ENCODE measurements at places on chromosomes 1 and 21.

DNA sequence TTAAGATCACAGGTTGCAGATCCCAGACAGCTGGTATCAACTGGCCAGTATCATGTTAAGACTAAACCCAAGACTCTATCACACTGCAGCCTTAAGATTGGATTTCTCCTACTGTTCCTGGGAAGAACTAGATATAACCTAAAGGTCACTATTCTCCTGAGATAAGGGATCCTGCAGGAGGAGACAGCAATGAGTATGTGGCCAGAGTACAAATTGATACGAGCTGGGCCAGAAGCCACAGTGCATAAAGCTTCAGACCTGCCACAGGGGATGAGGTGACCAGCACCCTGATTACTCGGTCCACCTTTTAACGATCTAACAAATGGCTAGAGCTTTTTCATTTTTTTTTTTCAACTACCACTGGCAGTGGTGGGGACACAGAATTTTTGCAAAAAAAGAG lies 31.0 kb downstream of the HSD3B1 start:
- no peak for DNase-seq

- DNase-seq = peak; percentile 5
Measured at GRCh38 chr21:25283720-25284119, 323.6 kb downstream of the MRPL39 start.

DNA sequence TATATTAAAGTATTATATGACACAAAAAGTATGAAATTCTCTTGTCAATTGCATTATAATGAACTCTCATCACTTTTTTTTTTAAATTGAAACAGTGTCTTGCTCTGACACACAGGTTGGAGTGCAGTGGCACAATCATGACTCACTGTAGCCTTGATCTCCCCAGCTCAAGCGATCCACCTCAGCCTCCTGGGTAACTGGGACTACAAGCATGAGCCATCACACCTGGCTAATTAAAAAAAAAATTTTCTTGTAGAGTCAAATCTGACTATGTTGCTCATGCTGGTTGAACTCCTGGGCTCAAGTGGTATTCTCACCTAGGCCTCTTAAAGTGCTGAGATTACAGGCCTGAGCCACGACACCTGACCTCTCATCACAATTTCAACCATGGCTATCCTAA lies 259.3 kb downstream of the S1PR1 start:
- no peak for DNase-seq

DNA sequence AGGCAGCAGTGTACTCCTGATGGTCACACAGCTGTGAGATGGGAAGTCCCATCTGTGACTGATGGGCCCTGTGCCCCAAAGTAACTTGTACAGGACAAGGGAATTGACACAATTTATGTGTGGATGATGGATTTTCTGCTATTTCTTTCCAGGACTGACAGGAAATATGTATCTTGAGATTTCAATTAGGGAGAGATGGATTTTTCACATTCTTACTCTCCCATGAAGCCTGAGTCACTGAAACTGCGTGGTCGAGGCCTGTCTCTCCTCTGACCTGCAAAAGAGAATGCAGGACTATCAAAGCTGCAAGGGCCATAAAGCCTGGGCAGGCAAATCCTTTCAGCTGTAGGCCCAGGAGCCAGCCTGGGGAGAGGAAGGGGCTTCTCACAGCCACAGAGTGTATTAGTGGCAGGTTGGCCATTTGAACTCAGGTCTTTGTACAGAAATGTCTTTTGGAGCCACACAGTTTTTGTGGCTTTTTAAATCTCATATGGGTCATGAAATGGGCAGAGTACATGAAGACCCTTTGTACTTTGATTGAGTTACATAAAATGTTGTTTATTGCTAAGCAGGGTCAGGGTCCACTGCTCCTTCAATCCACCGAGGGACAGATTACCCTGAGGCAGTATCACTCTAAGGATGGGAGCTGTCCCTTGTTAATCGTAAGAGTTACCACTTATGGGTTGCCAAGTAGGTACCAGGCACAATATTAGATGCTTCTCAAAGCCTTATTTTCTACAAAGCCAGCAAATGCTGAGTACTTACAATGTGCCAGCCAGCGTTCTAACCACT lies 14.8 kb downstream of the ALX3 start:
- DNase-seq = no peak

DNA sequence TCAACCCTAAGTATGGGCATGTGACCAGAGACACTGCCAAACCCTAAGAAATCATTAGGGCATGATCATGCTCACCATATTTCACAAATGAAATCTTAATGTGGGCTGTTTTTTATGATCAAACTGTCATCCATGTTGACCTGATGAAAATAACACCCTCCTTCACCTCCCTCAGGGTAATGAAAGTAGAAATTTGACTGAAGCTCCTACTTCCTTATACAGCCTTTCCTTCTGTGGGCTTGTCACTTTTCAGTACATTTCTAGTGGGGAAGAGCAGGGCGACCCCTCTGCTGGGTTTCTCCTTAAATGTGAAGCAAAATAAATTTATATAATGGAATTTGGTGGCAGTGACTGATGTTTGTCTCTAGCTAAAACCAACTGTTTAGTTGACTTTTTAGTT lies 25.9 kb downstream of the IVNS1ABP start:
- DNase-seq = no peak

DNA sequence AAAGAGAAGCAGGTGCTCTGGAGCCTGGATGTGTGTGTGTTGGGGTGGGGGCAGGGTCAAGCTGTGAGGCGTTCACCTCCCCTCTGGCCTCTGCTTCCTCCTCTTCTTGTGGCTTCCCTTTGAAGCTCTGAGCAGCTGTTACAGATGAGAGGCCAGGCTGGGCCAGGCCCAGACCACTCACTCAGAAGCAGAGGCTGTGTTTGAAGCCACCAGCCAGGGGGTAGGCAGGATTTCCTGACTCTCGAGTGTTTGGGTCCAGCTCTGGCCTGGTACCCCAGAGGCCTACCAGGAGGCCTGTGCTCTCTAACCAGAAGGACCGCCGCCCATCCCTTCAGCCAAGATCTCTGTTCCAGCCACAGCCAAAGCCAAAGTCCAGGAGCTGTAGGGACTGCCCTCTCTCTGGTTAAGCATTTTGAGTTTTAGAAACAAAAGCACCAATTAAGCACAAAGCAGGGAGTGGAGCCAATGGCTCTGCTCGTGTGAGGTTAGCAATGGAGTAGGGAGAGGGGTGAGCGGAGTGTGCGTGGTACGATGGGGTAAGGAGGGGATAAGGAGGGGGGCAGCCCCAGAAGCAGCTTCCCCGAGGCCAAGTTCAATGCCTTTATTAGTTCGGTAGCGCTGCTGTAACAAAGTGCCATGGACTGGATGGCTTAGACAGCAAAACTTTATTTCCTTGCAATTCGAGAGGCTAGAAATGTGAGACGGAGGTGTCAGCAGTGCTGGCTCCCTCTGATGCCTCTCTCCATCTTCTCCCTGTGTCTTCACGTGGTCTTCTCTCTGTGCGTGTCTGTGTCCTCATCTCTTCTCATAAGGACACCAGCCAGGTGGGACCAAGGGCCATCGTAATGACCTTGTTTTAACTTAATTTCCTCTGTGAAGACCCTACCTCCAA lies 20.5 kb downstream of the RCSD1 start:
- no peak for DNase-seq

GRCh38 chr1:87973896-87974295 lies 645.2 kb downstream of the LMO4 start:
- DNase-seq = no peak

DNA sequence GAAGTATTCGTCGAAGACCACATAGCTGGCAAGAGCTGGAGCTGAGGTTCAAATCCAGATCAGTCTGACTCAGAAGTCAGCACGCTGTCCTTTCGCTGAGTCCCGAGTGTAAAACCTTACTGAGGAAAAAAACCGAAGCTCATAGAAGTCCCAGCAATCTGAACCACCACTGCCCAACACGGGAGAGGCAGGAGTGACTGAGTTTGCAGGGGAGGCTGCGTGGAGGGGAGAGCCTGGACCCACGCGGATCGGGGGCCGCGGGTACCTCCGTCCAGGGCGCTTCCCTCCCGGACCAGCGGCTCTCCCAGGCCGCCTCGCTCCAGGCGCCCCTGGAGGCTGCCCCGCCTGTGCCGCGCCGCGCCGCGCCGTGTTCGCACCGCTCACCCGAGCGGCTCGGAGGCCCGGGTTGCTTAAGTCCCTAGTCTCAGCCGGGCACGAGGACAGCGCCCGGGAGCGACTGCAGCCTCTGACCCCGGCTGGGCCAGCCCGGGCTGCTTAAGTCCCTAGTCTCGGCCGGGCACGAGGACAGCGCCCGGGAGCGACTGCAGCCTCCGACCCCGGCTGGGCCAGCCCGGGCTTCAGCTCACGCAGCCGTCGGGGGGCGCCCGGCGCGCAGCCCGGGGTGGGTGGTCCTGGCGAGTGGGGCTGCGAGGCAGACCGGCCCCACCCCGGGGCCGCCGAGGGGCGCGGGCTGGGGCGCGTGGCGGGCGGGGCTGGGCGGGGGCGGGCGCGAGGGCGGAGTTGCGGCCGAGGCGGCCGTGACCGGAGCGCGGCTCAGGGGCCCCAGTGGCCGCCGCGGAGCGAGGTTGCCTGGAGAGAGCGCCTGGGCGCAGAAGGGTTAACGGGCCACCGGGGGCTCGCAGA lies at the start of gene ADAMTSL4:
Gene ADAMTSL4, plus strand, starts transcription at position 777 of the 864 bp plus-strand sequence. CDS start 2,881 bp downstream, outside the sequence.
- DNase-seq = peak; percentile 68

GRCh38 chr1:198564716-198565115 lies 24.2 kb upstream of the ATP6V1G3 start:
- DNase-seq = no peak

GRCh38 chr1:46667782-46668760 lies at the start of gene ATPAF1:
TSS of gene ATPAF1 (minus strand) at chr1:46668364. CDS start at chr1:46668322, 42 bp downstream.
- peak; percentile 61 for DNase-seq

DNA sequence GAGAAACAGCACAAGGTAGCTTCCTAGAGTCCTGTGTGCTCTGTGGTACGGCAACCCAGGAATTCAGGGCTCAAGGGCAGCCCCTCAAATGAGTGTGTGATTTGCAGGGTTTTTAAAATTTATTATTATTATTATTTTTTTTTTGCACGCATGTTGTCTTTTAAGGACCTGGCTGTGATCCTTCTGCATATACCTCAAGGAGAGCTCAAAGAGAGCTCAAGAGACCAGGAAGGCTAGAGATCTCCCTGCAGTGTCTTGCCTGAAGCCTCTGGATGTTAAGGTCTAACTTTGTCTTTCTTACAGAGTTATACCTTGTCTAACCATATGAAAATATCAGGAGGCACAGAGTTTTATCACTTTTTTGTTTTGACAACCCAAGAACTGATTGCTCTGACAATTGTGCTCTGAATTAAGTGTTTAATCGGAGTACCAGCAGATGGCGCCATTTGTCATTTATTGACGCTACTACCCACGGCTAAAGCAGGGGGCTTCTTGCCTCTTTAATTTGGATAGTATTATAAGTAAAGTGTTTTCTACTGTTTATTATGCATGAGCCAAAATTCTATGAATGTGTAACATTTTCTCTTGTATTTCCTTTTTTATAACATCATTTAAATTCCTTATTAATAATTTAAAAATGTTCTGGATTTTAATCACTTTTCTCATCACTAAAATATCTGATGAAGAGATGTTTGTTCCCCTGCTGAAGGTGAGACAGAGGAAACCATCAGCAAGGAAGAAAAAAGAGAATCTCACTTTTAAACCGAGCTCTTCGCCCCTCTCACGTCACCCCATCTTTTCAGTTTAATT lies 35.8 kb upstream of the LMO4 start:
- peak; percentile 66 for DNase-seq

DNA sequence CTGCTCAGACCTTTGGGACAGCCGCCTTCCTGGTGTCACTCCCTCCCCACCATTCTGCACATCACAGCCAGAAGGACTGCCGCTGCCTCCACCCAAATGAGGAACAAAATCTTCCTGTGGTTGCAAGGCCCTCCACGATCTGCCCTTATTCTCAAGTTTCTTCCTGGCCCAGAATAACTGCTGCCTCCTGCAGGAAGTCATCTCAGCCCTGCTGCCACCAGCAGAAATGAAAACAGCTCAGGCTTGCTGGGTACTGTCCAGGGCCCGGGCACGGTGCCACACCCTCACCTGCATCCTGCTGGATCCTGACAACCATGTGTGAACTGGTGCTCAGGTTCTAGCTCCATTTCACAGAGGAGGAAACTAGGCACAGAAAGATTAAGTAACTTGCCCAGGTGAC lies 2.8 kb downstream of the CLDN19 start:
- no peak for DNase-seq

GRCh38 chr1:91877574-91878208 lies 8.3 kb downstream of the TGFBR3 start:
- no peak for DNase-seq

- no peak for DNase-seq
Measured at GRCh38 chr1:235156265-235156664, 4.8 kb downstream of the RBM34 start.

GRCh38 chr1:175210744-175211143 lies 18.2 kb upstream of the KIAA0040 start:
- DNase-seq = no peak

GRCh38 chr1:198275597-198275996 lies 118.8 kb downstream of the NEK7 start:
- no peak for DNase-seq

DNA sequence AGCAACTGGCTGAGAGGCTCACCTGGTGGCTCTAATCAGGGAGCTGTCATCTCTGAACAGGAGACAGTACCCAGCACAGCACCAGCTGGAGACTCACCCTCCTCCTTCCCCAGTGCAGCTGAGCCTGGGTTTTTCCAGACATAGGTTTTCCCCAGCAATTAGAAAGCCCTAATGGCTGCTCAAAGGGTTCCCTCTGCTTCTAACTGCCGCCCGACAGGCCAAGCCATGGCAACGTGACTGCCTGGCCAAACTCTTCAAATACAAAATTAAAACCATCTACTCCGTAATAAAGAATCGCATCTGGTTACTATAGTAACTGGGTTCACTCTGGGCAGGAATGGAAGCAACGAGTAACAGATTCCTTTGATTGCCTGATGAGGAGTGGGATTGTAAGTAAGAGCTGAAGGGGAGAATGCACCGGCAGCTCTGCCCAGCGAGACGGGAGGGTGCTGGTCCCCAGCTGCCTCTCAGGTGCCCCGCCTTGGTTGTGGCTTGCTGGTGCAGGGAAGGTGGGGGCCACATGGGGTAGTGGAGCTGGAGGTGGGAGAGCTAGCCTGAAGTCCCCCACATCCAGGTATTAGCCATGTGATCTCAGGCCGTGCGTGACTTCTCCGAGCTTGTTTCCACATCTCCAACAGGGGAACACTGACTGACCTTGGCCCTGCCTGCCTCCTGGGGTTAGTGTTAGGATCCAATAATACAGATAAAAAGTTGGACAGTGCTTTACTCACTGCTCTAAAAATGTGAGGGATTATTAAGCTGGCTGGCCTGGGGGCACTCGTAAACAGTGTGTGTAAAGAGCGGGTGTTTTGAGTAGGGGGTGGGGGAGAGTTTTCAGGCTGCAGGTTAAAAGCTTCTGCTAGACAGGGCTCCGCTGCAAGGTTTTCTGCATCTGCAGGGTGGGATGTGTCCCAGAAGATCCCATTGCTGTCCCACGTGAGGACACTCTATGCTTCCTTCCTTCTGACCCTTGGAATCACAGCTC lies 94.2 kb downstream of the KCNN3 start:
- DNase-seq = no peak

DNA sequence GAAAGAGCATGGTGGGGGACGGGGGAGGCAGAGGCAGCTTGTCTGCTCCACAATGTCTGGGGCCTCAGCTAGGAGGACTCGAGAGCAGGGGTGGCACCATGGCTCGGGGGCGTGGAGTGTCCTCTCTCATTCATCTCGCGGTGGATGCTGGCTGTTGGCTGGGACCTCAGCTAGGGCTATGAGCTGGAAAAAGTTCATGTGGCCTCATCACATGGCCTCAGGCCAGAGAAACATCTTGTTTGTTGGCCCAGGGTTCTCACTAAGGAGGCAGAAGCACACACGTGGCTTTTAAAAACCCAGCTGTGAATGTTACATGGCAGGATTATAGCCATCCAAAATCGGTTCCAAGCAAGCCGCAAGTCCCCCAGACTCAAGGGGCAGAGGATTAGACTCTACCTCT lies 6.2 kb upstream of the CENPS start:
- DNase-seq = no peak
